Neural progenitor cell (in vitro differentiated cells): ENCODE measurements at places on chromosomes 5 and 9. TPM values are rescaled to one million over a fixed set of nuclear protein-coding genes. Genes with fewer than 3 reads are reported as not detected.

DNA sequence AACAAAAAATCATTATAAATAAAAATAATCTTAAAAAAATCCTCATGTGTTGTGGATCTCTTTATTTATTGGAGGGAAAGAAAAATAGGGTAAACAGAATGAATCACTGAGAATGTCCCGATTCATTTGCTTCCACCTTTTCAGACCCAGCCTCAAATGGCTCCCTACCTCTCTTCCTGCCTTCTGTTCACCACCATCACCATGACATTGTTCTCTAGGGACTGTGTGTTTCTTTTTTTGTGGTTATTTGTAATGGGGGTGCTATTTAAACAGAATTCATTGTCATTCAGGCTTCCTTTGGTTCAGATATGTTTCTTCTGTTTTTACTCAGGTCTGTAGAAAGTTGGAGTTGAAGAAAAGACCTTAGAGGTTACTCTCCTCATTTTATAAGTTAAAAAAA is 198.2 kb downstream of the KIF4B start:
- H3K4me3 ChIP-seq, result no peak overlapping the region
- no peak for DNase-seq
- H3K27ac ChIP-seq, result no peak overlapping the region
- H3K36me3 ChIP-seq, result no peaks in the 10 kb centered on the region

GRCh38 chr9:31799953-31800609 is 584.4 kb upstream of the ACO1 start:
- H3K4me3 ChIP-seq, result no peak overlapping the region
- H3K27ac ChIP-seq, result no peak overlapping the region
- DNase-seq, result peak; percentile 65
- no peaks in the 10 kb centered on the region for H3K27me3 ChIP-seq
- H3K36me3 ChIP-seq, result no peaks in the 10 kb centered on the region
- H3K4me1 ChIP-seq, result no peaks in the 10 kb centered on the region

- H3K27ac ChIP-seq, result no peak overlapping the region
- DNase-seq, result peak; percentile 45
- H3K36me3 ChIP-seq, result no peaks in the 10 kb centered on the region
- H3K4me1 ChIP-seq, result no peaks in the 10 kb centered on the region
- H3K4me3 ChIP-seq, result peak overlapping the region; percentile 66
- no peaks in the 10 kb centered on the region for H3K27me3 ChIP-seq
These were observed 1.6 kb upstream of the PCAT7 start for GRCh38 chr9:94553029-94553938.

The DRD1 gene
- total RNA-seq, result 0.09 TPM in 1 of 2 replicates, not detected in the other

DNA sequence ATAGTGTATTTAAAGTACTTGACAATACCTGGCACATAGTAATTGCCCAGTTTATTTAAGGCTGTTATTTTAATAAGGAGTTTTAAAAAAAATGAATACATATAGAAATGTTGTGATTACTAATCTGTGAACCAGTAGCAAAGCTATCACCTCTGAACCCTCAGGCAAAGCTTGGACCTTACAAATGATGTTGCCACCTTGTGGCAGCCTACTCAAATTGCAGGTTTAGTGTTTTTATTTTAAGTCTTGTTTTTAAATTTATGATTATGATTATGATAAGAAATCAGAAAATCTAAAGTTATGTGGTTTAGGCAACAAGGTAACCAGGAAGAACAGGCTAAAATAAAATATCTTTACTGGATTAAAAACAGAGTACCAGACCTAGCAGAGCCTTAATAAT is 35.8 kb downstream of the PPARGC1B start:
- no peak overlapping the region for H3K4me3 ChIP-seq
- no peak for DNase-seq
- H3K27ac ChIP-seq, result no peak overlapping the region
- H3K4me1 ChIP-seq, result no peaks in the 10 kb centered on the region
- no peaks in the 10 kb centered on the region for H3K27me3 ChIP-seq

DNA sequence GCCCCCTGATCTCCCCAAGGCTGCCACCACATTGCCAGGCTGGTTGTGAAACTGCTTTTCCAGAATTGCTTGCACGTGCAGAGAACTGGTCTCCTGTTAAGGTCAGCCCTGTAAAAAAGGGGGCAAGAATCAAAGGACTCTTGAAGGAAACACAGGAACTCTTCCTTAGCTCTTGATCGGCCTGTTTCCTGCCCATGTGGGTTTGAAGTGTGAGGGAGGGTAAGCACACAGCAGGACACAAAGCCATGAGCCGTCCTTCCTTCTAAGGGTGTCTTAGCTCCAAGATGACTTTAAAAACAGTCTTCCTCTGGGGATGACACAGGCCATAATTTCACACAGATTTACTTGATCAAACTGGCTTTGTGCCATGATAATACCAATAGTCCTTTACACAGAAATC is 36.1 kb downstream of the TEK start:
- H3K27ac ChIP-seq, result no peak overlapping the region
- no peaks in the 10 kb centered on the region for H3K27me3 ChIP-seq
- H3K36me3 ChIP-seq, result no peaks in the 10 kb centered on the region
- DNase-seq, result no peak
- H3K4me3 ChIP-seq, result no peak overlapping the region

- H3K4me3 ChIP-seq, result no peak overlapping the region
- no peak for DNase-seq
- H3K27ac ChIP-seq, result no peak overlapping the region
- no peaks in the 10 kb centered on the region for H3K27me3 ChIP-seq
- H3K4me1 ChIP-seq, result peaks cover 5% of the 10 kb centered on the region
These were observed 196.7 kb downstream of the MPDZ start for GRCh38 chr9:13082796-13083195.

- no peaks in the 10 kb centered on the region for H3K27me3 ChIP-seq
- no peak overlapping the region for H3K27ac ChIP-seq
- H3K4me3 ChIP-seq, result no peak overlapping the region
- DNase-seq, result no peak
These were observed 28.0 kb downstream of the RFK start for GRCh38 chr9:76366275-76366674.

DNA sequence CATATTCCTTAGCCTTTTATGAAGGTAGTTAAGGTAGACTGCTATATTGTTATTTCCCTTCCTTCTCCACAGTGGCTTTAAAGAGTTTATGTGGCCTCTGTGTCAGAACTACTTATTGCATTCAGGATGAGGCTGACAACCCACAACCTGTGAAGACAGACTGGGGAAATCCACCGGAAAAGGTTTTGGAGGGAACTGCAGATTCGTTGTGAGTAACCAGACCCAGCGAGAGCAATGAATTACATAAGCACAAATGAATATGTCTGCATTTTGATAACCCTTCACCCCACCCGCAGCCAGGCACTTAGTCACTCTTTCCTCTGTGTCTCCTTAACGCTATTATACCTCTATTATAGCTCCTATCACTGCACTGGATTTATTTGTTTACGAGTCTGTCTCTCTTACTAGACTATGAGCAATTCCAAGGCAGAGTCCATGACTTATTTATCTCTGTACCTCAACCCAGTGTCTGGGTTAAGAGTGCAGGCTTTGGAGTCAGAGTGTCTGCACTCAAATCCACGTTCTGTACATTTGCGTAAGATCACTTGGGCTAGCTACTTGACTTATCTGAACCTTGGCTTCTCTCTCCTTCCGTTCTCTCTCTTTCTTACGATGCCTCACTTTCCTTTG is 19.2 kb downstream of the KCTD16 start:
- no peaks in the 10 kb centered on the region for H3K4me1 ChIP-seq
- no peaks in the 10 kb centered on the region for H3K27me3 ChIP-seq
- no peak for DNase-seq
- H3K36me3 ChIP-seq, result no peaks in the 10 kb centered on the region

GRCh38 chr5:40976836-40977235 is 67.5 kb downstream of the C7 start:
- H3K36me3 ChIP-seq, result no peaks in the 10 kb centered on the region
- no peak for DNase-seq
- no peaks in the 10 kb centered on the region for H3K27me3 ChIP-seq
- H3K4me3 ChIP-seq, result no peak overlapping the region
- H3K27ac ChIP-seq, result no peak overlapping the region

GRCh38 chr5:170655476-170655875 is 128.0 kb upstream of the GABRP start:
- no peak for DNase-seq
- no peaks in the 10 kb centered on the region for H3K36me3 ChIP-seq
- H3K4me3 ChIP-seq, result no peak overlapping the region
- no peaks in the 10 kb centered on the region for H3K27me3 ChIP-seq
- peaks cover 7% of the 10 kb centered on the region for H3K4me1 ChIP-seq
- H3K27ac ChIP-seq, result no peak overlapping the region
